ENCODE measurements at places on chromosomes 1 and 21.

DNA sequence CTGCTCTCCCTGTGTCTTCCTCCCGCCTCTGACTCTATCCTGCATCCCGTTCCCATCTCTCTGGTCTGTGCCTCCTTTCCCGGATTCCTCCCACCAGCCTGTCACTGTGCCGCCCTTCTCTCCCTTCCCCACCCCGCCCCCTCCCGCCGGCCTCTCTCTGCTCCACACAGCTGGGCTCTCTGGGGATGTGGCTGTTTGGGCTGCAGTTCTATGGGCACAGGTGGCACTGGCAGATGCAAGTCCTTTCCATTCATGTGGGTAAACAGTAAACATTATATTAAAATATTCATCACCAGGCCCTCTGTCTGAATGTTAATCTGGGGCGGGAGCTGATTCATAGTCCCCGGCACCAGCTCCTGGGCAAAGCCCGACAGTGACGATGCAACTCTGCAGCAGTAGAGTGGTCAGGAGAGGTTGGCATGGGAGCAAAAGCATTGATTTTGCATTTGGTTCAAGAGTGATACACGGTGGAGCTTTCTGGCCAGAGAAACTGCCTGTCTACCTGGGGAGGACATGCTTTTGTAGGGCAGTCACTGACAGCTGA is 249.3 kb downstream of the TNR start:
- no peak for DNase-seq

- DNase-seq, result no peak
These were observed 1.7 kb downstream of the ASPM start for GRCh38 chr1:197144570-197145325.

- DNase-seq, result no peak
These were observed 42.4 kb downstream of the KANK4 start for GRCh38 chr1:62276791-62277190.

DNA sequence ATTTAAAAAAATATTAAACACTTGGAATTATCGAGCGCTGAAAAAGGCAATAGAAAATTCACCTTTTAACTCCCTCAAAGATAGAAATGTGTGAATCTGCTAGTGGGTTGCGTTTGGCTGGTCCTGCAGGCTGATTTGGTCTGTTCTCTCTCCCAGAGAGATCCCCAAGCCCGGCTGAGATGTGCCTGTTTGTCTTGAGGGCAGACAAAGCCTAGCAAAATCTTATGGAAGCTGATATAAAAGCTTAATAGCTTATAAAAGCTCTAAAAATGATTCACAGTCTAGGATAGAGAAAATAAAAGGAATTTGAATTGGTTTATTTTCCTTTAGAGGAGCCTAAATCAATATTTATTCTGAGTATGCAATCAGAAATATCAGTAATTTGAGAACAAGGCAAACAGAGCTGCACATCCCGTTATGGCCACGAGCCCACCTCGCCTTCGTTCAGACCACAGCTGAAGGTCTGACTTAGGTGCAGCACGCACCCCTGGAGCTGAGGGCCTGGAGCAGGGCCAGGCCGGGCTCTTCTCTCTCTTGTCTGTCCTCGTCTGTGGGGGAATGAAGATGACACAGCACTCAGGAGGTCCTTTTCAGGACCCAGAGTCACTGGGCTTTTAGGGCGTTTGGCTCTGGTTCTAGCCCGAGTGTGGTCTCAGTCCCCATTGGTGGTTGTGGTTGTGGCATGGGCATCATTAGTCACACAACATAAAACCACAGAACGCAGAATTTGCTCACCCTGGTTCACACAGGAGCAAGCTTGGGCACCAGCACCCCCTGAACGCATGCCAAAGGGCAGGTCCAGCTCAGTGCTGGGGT is 18.6 kb downstream of the PDE9A start:
- DNase-seq, result no peak

- no peak for DNase-seq
These were observed 21.9 kb downstream of the GPR161 start for GRCh38 chr1:168114845-168115244.

DNA sequence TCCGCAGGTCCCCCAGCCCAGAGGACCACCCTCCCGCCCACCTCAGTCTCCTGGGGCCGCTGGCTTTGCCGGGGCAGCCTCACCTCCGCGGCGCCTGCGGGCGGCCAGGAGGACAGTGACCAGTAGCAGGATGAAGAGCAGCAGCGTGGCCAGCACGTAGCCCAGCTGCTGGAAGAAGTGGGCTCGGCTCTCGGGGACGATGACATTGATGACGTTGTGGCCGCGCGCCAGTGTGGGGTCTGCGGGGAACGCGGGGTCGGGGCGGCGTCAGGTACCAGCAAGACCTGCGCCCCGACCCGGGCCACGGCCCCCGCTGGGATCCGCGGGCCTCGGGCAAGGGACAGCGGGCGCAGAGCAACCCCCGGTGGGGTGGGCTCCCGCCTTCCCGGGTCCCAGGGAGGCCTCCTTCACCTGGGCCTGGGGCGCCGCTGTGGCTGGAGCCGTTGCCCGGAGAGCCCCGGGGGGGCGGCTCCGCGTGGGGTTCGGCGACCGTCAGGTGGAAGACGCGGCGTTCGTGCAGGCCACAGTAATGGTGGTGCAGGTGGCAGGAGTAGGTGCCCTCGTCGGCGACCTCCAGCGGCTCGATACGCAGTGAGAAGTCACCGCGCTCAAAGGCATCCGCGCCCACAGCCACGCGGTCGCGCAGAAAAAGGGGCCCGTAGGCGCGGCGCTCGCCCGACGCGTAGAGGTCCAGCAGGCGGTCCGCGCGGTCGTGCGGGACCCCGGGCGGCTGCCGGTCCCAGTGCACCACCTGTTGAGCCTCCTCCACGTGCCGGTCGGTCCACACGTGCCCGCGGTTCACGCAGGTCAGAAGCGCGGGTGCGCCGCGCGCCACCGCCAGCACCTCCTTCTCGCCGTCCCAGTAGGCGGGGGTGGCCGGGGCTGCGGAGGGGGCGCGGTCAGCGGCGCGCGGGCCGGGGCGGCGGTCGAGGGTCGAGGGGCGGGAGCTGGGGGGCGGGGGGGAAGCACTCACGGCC is 3.8 kb downstream of the MXRA8 start:
- DNase-seq, result no peak

GRCh38 chr21:31596055-31596454 is 63.4 kb upstream of the SOD1 start:
- DNase-seq, result no peak

DNA sequence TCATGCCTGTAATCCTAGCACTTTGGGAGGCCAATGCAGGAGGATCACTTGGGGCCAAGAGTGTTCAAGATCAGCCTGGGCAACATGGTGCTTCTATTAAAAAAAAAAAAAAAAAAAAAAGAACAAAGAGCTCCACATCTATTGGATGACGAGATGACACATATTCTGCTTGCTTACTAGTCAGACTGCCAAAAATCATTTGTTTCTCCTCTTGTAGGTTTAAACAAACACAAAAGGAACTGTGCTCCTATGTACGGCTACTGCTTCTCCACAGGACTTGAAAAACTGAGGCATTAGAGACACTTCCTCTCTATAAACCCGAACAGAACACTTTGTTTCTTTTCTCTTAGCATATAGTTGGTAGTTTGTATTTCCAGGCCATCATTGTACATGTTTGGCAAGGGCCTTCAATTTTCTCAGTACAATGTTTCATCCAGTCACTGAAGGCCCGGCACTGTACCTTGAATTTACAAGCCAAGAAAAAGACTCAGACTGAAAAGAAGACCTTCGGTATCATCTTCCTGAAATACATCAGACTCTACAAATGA is 6.0 kb downstream of the TRIT1 start:
- DNase-seq, result no peak

- DNase-seq, result no peak
These were observed 49.4 kb upstream of the CD34 start for GRCh38 chr1:207960346-207960745.

DNA sequence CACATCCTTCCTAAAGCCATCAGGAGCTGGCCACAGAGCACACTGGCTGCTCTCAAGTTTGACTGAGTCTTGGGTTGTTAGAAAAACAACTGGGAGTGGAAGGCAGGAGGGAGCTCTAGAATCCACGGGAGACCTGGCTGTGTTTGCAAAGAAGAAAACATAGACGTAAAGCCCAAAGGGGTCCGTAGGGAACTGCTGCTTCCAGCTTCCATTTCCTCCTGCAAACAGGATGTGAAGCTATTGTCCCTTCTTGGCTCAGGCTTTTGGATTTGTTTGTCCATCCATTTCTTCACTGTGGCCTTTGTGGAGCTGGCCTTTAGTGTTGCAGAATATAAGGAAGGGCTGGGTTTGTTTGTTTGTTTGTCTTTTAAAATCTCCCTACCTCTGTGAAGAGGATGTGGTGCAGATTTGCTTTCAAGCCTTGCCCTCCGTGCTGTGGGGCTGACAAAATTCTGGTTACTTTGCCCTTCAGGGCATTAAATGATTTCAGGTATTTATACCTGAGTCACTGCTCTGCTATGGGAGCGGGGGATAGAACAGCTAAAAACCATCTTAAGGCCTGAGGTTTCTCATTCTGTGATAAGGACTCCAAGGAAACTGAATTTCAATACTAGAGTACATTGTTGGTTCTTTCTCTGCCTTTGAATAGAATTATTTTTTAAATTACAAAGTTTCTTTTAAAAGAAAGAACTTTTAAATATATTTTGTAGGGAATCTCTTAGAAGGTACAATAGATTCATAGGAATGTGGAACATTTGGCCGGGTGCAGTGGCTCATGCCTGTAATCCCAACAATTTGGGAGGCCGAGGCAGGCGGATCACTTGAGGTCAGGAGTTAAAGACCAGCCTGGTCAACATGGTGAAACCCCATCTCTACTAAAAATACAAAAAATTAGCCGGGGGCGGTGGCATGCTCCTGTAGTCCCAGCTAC is 74.3 kb downstream of the MPZL1 start:
- no peak for DNase-seq

DNA sequence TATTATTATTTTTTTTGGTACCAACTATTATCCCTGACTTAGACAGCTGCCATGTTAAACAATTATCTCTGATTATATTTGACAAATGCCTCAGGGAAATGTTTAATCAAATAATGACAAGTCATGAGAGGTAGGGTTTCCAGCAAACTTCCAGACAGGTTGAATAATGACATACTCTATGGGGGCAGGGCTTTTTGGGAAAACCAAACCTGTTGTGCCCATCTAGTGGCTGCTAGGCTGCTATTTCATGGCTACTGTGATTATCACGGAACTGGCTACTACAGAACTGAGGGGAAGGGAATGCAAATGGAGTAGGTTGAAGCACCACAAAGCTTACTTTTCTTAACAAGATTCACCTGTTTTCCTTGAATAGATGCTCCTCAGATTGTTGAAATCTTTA is 77.6 kb downstream of the DUSP10 start:
- DNase-seq, result no peak

DNA sequence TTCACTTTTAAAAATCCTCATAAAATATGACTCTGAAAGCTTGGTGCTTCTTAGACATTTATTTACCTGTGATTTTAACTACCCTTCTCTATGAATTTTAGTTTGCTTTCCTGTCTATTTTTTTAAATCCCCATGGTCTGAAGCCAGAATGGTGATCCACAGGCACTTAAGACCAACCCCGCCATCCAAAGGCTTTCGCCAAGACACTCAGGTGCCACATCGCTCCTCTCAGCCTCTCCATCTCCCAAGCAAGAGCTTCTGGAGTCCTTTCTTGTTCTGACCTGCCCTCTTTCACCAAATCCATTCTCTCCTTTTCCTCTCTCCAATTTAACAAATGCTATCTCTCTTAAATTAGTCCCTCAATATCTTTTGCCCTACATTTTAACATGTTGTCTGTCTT is 464.6 kb downstream of the PCP4 start:
- DNase-seq, result no peak

All from stimulated activated CD4-positive, alpha-beta T cell treated with anti-CD3 and anti-CD28 coated beads, TNF-alpha, amount 100 ng/mL, for 1 hour (primary cell).